ENCODE measurements at places on chromosomes 2 and 18. TPM values are rescaled to one million over a fixed set of nuclear protein-coding genes. Genes with fewer than 3 reads are reported as not detected.
A peak's percentile ranks its signal among the peaks of the same experiment; 100 is the strongest.

DNA sequence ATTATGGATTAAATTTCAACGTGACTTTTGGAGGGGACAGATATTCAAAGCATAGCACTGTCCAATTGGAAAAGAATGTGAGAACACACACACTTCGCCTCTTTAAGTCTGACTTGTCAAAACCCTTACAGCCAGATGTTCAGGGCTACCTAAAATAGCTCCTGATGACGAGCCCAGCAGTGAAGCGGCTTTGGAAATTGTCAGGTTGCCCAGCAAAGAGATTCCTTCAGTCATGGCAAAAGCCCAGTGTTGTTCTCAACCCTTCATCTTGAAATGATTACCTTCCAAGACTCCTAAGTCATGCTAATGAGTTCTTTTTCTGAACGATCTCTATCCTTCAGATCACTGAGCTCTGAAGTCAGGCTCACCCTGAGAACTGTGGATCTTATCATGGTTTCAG, 436.6 kb downstream of the LRATD1 start:
- no peaks in the 10 kb centered on the region for H3K4me1 ChIP-seq
- H3K36me3 ChIP-seq: no peaks in the 10 kb centered on the region
- no peak for DNase-seq

DNA sequence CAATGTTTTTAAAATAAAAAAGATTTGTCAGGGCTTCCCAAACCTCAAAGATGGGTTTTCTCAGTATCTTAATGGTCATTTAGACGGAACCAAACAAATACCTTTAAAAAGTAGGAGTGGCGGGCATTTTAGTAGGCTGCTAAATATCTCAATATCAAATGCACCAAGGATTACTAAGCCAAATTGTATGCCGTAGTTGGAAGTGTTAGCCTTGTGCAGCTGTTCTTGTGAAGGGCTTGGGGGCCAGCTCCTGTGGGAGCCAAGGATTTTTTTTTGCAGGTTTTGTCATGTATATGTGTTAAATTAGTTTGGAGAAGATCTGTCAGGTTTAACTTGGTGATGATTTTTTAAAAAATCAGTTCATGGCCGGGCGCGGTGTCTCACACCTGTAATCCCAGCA, 52.1 kb downstream of the ACTR2 start:
- H3K36me3 ChIP-seq: peaks cover 2% of the 10 kb centered on the region
- H3K4me1 ChIP-seq: peaks cover 15% of the 10 kb centered on the region
- peaks cover 7% of the 10 kb centered on the region for H3K27me3 ChIP-seq
- no peak overlapping the region for H3K4me3 ChIP-seq
- peak overlapping the region; percentile 4 for H3K27ac ChIP-seq

GRCh38 chr2:85887566-85888019, 1.2 kb downstream of the ST3GAL5 start:
- peak overlapping the region; percentile 86 for H3K27ac ChIP-seq
- H3K27me3 ChIP-seq: no peaks in the 10 kb centered on the region
- DNase-seq: peak; percentile 74
- peak overlapping the region; percentile 91 for H3K4me3 ChIP-seq
- H3K36me3 ChIP-seq: peaks cover 33% of the 10 kb centered on the region
- H3K4me1 ChIP-seq: peaks cover 54% of the 10 kb centered on the region

STAMBP gene
- total RNA-seq: 33.6 TPM

KIF3C gene
- 13.4 TPM for total RNA-seq
